ENCODE measurements at places on chromosomes 3 and 15.

DNA sequence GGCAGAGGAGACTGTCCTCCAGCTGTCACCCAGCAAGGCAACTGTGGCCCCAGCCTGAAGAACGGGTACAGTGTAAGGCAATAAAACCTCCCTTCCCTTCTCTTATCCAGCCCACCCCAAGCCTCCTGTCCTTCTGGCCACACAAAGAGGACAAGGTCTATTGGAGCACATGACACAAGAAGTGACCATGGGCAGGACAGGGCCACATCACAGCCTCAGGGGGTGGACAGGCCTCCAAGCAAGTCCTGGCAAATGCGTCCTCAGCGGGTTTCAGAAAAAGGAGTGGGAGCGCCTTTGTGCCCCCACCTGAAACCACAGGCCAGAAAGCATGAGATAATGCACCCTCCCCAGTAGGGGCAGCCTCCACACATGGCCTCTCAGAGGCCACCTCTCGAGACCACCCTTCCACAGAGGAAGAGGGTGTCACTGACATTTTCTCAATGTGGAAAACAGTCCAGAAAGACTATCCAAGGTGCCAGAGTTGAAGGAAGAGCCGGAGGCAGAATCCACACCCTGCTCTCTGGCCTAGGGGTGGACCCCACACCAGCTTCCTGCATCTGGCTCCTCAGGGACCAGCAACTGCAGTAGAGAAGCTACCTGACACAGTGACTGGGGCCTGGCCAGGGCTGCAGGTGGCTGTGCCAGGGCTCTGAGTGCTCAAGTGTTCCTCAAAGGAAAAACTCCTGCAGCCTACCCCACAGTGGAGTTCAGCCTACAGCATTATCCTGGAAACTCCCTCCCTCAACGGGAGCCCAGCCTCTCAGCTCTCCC is 43.9 kb downstream of the CCDC12 start:
- no peak for DNase-seq

DNA sequence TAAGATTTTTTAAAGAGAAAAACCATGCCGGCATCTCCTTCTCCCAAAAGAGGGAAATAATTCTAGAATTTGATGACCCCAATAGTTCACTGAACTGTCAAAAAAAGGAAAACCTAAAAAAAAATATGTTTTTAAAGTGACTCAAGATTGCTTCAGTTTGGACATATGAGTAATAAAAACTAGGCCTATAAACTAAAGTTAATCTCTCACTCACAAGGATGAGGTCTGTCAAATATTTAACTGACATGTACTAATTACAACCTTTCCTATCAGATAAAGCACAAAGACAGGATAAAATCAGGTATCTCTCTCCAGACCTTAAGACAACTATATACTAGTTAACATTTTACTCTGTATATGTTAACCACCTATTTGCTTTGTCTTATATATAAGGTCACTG is 231.9 kb downstream of the NSUN3 start:
- DNase-seq, result no peak

DNA sequence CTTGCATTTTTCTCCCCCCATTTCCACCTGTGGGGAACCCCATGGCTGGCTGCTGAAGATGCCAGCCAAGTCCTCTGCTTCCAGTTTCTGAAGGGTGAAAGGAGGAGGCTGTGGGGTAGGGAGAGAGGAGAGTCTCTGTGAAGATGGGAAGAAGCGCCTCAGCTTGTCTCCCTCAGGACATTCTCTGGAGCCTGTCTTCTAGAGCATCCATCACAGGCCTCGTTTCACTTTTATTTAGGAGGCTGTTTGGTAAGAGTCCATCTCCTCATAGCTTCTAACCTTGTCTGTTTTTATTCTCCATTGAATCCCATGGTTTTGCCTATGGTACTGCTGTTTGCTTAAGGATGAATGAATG is 8.8 kb upstream of the LCTL start:
- no peak for DNase-seq

DNA sequence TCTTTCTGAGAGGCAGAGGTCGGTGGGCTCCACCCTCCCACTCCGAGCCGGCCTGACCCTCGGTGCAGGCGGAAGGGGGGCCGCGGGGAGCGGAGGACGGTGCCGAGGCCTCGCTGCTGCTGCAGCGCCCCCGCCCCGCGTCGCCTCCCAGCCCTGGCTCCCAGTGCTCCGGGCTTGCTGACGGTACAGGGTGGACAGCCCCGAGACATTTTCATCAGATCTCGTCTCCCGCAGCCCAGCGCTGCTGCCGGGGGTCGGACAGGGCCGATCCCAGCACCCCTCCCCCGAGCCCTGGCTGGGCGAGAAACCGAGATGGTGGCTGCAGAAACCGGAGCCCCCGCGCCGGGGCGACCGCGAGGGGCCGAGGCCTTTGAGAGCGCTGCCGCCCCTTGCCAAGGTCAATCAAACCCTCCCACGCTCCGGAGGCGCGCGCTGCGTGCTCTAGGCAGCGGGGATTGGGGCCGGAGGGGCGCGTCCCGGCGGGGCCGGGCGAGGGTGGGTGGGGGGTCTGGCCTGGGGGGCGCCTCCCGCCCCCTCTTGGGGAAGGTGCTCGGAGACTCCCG is 42.5 kb downstream of the EPHB3 start:
- no peak for DNase-seq

DNA sequence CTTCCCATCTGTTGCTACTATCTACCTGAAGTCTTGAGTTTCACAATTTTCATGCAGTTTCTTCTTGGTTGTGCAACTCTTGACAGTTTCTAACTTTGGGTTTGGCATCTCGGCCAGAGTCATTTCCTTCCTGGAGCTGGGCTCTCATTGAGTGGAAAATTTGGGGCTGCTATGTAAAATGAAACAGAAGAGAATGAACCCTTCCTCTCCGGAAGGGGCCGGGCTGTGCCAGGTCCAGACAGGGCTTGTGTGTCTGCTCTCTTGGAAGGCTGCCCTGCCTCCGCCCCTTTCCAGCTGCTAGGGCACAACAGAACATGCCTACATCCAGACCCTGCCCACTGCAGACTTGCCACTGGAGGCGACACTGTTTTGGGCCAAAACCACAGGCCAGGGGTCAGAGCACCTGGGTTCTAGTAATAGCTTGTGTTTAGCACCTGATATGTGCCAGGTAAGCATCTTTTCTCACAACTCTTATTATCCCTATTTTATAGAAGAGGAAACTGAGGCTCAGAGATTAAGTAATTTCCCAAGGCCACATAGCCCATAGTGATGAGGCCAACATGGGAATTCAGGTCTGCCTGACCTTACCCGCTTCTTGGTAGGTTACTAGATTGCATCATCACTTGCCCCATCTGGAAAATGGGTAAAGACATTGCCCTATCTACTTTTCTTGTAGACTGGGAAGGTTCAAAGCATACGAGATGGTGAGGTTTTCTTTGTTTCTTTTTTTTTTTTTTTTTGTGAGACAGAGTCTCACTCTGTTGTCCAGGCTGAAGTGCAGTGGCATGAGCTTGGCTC is 25.0 kb downstream of the IRAK2 start:
- no peak for DNase-seq

DNA sequence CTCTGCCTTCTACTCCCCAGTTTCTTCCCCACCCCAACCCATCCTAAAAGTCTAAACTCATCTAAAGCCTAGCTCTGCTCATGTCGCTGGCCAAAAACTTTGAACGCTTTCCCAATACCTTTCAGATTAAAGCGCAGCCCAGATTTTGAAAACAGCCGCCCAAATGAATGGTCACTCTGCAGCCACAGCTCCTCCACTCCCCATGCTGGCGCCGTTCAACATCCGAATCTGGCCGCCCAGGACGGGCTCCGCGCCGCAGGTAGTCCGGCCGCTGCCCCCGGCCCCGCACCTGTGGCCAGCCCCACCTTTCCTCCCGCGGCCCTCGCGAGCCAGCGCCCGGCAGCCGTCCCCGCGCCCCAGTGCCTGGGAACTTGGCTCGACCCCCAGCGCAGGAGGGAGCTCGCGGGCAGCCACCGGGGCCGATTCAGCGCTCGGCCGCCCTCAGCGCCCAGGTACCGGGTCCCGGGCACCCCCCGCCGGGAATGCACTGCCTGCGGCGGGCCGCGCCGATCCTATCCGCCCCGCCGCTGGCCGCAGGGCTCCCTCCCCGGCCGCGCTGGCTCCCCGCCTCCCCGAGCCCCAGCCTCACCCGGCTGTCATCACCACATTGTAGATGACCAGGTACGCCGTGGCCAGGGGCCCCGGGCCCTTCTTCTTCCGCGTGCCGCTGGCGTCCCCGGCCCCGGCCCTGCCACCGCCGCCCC is 417 bp downstream of the HACD2 start:
- DNase-seq, result no peak

DNA sequence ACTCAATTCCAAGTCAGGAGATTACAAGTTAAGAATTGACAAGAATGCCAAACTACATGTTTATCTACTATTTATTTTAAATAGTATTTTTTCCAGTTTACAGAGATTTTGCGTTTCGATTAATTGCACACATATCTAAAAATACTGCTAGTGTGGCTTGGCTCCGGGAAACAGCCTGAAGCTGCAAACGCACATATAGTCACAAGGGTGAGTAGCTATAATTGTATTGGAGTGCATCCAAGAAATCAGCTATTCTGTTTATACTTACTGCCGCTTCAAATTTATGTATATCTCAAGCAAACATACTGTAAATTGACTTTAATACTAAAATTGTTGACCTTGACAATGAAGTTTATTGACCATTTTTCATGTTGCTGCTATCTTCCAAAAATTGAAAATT is 77.0 kb upstream of the PLSCR5 start:
- no peak for DNase-seq

DNA sequence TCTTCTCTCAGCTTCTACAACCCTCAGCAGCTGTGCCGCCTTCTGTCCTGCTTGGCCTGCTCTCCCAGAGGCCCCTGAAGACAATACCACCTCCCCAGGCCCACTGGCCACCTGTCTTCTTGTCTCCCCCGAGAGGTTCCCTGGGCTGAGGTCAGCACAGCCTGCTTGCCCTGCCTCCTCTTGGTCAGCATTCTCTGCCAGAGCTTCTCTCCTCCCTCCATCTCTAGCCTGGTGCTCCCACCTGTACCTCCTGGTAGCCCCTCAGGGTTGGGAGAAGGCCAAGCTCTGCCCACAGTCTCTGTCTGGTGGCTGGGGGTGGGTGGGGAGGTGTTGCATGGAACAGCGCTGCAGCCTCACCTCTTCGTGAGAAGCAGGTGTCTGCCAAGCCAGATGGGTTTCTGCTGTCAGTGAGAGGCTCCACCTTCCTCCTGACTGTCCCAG is 5.6 kb upstream of the ISLR start:
- no peak for DNase-seq

DNA sequence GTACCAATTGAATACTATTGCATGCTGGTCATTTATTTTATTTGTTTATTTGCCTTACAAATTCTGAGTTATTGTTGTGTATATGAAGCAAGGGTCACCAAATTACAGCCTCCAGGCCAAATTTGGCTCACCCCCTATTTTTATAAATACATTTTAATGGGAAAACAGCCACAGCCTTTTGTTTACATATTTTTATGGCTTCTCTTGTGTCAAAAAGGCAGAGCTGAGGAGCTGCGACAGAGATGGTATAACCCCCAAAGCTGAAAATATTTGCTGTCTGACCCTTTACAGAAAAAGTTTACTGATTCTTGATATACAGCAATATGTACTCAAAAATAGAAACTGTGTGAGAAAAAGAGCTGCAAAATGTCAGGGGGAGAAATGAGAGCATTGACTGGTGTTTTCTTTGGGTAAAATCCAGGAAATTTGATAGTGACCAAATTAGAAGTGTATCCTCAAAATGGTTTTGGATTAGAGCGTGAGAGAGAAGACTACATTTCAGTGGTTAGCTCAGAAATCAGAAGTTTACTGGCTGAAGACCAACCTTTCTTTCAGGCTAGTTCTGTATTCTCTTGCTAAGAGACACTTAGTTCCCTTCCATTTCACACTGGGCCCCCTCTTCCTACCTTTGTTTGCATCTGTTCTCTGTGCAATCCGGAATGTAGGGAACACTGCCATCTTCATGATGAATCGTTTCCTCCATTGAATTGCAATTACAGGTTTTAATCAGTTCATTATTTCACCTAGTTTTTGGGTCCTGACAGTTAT is 757.8 kb downstream of the AGBL1 start:
- DNase-seq, result no peak

DNA sequence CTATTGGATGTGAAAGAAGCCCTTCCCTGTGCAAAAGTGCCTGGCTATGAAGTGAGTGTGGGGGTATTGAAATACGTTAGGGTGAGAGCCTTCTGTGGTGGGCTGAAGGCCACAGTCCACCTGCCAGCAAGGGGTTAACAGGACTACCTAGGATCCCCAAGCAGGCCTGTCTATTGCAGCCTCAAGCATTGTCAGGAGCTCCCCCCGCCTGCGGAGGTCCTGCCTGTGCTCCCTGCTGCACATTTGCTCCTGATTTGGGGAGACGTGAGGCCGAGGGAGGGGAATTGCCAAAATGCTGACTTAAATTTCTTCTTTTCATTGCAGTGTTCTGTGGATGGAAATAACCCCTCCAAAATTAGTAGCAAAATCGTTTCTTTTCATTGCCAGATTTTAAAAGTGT is 56.2 kb downstream of the GABRG3 start:
- DNase-seq, result no peak

DNA sequence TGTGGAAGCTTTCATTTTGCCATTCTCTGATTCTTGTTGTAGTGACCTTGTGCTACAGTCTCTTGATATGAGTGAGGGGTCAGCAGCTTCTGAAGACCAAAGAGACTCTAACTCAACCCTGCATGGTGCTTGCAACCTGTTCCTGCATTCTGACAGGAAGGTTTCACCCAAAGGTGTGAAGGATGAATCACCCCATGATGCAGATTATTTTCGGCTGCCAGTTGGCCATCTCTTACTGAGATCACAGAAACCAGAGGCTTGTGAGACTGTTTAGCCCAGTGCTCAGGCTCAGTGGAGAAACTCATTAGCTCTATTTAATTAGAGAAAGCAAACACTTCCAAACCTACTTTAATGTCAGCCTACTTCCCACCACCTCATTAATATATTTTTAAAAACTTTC is 29.2 kb upstream of the TPRG1 start:
- no peak for DNase-seq

Measured in NCI-H510A (cell line).